ENCODE measurements at places on chromosomes 13 and 19.

- no peak for DNase-seq
Measured at GRCh38 chr13:91119643-91120042, 227.8 kb upstream of the MIR17HG start.

- DNase-seq: no peak
Measured at GRCh38 chr13:37106642-37107041, 1.2 kb upstream of the CSNK1A1L start.

- DNase-seq: no peak
Measured at GRCh38 chr13:46134961-46135522, 30.2 kb upstream of the CPB2 start.

- peak; percentile 55 for DNase-seq
Measured at GRCh38 chr19:664913-665443, 2.0 kb upstream of the RNF126 start.

- no peak for DNase-seq
Measured at GRCh38 chr13:24168392-24168750, 7.9 kb downstream of the SPATA13 start.

- no peak for DNase-seq
Measured at GRCh38 chr13:27293873-27294515, 23.4 kb downstream of the RASL11A start.

DNA sequence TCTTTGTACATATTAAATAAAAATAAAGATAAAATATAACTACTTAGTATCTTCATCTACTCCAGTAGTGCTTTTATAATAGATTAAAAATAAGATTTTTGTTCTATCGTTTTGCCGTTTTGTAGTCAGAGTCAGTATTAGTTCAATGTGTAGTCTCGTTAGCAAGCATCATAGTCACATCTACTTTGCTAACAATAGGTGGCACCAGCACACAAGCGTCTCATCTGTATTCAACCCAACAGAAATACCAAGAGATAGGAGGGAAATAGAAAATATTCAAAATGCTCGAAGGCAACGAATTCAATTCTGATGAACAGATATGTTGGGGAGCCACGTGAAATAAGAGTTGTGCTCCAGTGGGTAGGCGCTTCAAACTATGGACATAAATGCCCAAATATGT lies 21.4 kb upstream of the MICU2 start:
- DNase-seq: no peak
